ENCODE measurements at places on chromosomes 5 and 9.

DNA sequence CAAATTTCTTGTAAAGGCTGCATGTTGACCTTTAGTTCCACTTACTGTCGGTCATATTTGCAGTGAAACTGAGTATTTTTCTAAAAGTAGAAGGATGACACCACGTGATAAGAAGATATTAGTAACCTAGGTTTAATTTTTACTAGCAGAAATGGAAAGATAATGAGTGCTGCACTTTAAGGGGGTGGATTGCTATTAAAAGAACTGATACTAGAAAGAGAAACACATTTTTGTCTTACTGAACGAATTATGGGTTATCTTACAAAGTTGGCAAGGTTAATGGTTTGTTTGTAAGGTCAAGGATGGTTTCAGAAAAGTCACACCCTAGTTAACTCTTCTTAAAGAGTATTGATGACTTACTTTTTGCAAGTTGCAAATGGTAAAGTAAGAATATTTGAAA is 2.4 kb downstream of the MACIR start:
- no peak for DNase-seq

- DNase-seq = no peak
Measured at GRCh38 chr9:72827950-72828731, 124.7 kb downstream of the ALDH1A1 start.

- no peak for DNase-seq
Measured at GRCh38 chr5:37606148-37606547, 227.0 kb downstream of the WDR70 start.

GRCh38 chr5:59158165-59158564 is 575.3 kb downstream of the RAB3C start:
- DNase-seq = no peak

GRCh38 chr9:127753622-127754021 is 18.5 kb upstream of the TOR2A start:
- no peak for DNase-seq

GRCh38 chr9:19149230-19149629 is 21.9 kb upstream of the PLIN2 start:
- DNase-seq = no peak

GRCh38 chr5:173903396-173904140 is 15.4 kb downstream of the CPEB4 start:
- no peak for DNase-seq

All from vagina (tissue), 2 donors.